ENCODE measurements at places on chromosomes 16 and 17. TPM values are rescaled to one million over a fixed set of nuclear protein-coding genes. Genes with fewer than 3 reads are reported as not detected.

GRCh38 chr16:10504404-10504885 is 76.0 kb downstream of the EMP2 start:
- no peak for DNase-seq

Gene MYH13
- not detected for total RNA-seq

DNA sequence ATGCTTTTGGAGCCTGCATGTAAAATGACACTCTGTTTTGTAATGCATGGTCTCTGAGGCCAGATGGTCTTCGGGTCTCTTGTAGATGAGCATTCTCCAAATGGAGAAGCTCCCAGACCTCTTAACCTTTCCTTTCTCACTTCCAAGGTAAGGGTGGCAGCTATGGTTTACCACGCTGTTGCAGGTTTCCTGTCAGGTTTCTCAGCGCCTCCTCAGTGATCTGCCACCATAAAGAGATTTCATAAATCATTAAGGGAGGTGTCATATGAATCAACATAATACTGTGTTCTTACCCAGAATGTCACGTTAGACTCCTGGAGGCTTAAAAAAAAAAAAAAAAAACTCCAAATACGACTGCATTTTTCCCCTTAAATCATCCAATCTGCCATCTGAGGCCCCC is 787.4 kb upstream of the EEF2KMT start:
- DNase-seq, result no peak

GRCh38 chr17:49830605-49831004 is 17.3 kb downstream of the TAC4 start:
- no peak for DNase-seq

Gene TRPV3
- 17.8 TPM for total RNA-seq

DNA sequence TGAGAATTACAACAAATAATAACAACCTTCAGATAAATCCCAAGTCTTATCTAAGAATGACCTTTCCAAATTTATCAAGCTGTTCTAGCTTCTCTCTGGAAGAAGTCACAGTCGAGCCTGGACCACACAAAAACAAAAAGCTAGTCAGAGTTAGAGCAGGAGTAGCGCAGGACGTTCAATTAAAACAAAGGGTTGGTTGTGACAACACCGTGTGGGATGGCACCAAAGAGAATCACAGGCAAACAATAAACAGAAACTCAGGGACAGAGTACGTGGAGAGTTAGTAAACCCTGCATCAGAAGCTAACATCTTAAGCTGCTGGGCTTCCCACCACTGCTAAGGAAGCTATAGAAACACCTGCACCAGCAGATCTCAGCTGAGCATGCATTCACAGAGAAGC is 23.8 kb downstream of the ARHGAP17 start:
- no peak for DNase-seq

Gene KRT9
- total RNA-seq, result not detected

Gene GAS2L2
- total RNA-seq, result not detected

GRCh38 chr17:83133302-83134121 is 54.1 kb downstream of the METRNL start:
- no peak for DNase-seq

Gene SPATA22
- total RNA-seq, result not detected

DNA sequence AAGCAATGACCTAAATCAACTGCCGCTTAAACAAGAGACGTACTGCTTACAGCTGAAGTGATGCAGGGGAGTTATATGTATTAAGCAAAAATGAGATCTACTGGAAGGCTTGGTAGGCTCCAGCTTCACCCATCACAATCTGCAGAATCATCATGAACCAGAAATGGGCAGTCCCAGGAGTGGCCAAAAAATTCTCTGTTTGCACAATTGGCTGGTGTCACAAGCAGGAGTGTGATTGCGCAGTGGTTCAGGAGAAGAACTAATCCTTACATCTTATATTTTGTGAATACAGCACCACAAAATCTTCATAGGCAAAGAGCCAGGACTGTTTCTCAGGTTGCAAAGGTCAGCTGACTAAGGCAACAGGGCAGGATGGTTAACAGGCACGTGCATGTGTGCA is 75.9 kb downstream of the CES1 start:
- no peak for DNase-seq

DNA sequence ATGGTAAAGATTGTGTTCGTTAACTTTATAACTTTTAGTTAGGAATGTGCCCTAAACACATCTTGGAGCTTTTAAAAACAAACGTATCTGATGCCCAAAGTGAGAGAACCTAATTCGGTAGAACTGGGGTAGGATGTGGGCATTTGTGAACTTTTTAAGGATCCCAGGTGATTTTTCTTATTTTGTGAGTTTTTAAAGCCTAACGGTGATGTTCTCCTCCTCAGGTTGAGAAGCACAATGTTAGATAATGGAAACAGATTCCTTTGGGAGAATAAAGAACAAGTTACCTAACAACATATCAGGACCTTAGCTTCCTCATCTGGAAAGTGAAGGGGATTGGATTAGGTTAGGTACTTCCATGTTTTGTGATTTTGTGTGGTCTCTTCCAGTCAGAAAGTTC is 687 bp downstream of the SAP30BP start:
- no peak for DNase-seq

DNA sequence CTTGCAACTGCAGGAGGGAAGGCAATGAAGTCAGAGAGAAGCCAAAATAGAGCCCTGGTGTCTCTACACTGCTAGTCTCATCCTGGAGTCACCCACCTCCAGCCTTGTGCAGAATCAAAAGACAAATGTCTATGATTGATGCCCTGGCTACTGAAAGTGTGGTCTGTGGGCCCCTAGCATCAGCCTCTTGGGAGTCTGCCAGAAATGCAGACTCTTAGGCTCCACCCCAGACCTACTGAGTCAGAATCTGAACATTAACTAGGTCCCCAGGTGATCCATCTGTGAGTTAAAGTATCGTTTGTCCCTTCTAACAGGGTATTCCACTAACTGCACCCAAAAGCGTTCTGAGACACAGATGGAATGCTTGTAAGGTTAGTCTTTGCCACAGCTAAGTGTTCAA is 21.2 kb downstream of the EARS2 start:
- no peak for DNase-seq

DNA sequence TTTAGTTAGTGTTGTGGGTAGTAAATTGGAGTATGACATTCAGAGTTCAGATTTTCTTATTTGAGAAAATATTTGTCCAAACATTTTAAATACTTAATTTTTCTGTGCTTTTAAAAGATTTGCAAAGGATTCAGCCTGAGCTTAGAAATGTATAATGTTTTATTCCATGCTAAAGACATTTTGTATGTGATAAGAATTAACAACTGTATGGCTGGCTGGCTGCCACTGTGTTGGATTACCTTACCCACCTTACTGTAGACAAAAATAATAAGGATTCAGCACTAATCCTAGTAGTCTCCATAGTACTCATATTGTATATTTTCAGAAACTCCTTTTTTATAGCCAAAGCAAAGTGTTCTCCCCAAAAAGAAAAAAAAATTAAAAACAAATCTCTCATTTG is 74.8 kb downstream of the TANC2 start:
- no peak for DNase-seq

DNA sequence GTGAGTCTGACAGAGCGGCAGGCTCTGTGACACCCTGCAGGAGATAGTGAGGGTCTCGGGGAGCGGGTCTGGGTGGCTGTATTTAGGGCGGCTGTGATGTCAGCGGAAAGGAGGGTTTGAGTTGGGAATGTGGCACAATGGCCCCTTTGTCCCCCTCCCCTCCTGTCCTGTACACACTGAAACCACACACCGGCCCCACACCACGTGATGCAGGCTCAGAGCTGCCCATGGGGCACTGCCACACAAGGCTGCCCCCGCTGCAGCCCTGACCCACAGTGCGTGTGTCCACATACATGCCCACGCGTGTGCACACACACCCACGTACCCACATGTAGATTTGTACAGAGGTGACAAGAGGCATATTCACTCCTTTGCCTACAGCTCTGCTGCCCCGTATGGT is 15.3 kb downstream of the SGCA start:
- no peak for DNase-seq

DNA sequence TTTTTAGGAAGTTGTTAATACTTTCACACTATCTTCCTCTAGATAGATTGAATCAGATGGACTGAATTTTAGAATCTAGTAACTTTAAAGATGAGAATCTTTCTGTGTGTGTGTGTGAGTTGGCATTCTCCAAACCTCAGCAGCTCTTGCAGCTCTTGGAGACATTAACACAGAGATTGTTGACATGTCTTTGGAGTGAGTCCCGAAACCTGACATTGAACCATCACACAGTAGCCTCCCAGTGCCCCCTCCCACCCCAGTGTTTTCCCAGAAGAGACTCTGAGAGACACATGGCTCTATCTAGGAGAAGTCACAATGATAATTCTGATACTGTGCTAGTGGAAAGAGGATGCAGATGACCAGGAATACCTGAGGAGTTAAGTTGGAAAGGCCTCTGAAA is 103.9 kb downstream of the CNTNAP4 start:
- no peak for DNase-seq

DNA sequence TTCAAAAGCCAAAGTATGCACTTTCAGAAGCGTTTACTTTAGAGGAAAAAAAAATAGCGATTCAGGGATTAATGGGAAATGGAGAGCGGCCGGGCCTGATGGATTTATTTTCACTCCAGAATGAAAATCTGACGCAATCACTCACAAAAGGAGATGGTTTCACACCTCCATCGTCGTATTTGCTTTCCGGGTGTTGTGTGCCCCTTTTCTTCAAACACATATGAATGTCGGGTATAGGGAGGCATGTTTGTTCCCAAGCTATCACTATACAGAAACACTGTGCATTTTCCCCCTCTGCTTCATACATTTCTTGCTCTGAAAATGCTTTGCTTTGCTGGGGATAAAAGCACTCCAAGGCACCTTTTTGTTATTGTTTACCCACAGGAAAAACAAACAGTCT is 562.2 kb upstream of the ZFHX3 start:
- DNase-seq, result no peak

DNA sequence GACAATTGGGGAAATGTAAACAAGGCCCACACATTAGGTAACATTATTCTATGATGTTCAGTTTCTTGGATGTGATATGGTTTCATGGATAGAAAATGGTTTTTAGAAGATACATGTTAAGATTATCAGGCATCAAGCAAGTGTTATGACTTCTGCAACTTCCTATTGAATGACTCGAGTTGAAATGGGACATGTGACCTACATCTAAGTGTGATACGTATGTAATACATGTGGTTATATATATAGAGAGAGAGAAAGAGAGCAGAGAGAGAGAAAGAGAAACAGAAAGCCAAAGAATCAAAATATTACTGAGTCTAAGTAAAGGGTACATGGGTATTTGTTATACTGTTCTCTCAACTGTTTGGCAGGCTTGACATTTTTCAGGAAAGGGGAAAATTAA is 1.7 kb downstream of the TMEM170A start:
- no peak for DNase-seq

Gene LDHD
- 52.6 TPM for total RNA-seq

Gene MT1A
- 9.7 TPM for total RNA-seq

Gene CIBAR2
- total RNA-seq, result not detected
